ENCODE measurements at places on chromosomes 5 and 9. TPM values are rescaled to one million over a fixed set of nuclear protein-coding genes. Genes with fewer than 3 reads are reported as not detected.

The FCN2 gene
- not detected for total RNA-seq

The NXNL2 gene
- total RNA-seq: not detected

The PCDHB14 gene
- 2.5 TPM for total RNA-seq

The MSMP gene
- total RNA-seq: not detected

The TMEM252 gene
- not detected for total RNA-seq

The PCDHGA10 gene
- total RNA-seq: 5.3 TPM

All from left ventricle myocardium superior (tissue), 1 donor.